ENCODE measurements at places on chromosomes 2 and 18.

GRCh38 chr2:147441182-147441581 lies 403.6 kb upstream of the ACVR2A start:
- DNase-seq: no peak

DNA sequence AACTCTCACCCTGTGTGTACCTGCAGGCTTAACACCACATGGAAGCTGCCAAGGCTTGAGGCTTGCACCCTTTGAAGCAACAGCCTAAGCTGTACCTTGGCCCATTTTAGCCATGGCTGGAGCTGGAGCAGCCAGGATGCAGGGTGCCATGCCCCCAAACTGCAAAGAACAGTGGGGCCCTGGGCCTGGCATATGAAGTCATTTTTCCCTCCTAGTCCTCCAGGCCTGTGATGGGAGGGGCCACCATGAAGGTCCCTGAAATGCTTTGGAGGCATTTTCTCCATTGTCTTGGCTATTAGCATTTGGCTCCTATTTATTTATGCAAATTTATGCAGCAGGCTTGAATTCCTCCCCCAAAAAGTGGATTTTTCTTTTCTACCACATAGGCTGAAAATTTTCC lies 238.4 kb downstream of the CDCA7 start:
- DNase-seq: no peak

- DNase-seq: no peak
Measured at GRCh38 chr18:67789165-67789545, 272.6 kb upstream of the DSEL start.

DNA sequence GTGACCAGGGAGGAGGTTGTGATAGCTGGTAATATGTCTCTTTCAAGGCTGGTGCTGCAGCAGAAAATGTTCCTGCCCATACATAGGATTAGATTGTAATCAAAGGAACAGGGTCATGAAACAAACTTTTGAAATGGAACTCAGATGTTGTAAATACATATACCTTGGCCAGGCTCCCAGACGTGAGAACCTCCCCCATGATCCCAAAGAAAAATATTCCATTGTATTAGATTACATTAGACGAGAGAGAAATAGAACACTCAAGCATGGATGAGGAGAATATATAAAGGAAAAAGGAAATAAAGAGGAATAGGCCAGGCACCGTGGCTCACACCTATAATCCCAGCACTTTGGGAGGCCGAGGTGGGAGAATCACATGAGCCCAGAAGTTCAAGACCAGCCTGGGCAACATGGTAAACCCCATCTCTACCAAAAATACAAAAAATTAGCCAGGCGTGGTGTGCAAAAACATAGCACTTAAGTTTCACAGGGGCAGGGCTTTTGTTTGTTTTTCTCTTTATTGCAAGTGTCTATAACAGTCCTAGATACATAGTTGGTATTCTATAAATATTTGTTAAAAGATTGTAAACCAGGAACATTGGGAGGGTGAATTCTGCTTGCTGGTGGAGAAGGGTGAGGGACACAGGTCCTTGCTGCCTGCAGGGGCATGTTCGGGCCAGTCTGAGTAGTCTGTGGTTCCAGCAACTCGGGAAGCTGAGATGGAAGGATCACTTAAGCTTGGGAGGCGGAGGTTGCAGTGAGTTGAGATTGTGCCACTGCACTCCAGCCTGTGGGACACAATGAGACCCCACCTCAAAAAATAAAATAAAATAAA lies 52.8 kb downstream of the RPL37A start:
- DNase-seq: no peak

DNA sequence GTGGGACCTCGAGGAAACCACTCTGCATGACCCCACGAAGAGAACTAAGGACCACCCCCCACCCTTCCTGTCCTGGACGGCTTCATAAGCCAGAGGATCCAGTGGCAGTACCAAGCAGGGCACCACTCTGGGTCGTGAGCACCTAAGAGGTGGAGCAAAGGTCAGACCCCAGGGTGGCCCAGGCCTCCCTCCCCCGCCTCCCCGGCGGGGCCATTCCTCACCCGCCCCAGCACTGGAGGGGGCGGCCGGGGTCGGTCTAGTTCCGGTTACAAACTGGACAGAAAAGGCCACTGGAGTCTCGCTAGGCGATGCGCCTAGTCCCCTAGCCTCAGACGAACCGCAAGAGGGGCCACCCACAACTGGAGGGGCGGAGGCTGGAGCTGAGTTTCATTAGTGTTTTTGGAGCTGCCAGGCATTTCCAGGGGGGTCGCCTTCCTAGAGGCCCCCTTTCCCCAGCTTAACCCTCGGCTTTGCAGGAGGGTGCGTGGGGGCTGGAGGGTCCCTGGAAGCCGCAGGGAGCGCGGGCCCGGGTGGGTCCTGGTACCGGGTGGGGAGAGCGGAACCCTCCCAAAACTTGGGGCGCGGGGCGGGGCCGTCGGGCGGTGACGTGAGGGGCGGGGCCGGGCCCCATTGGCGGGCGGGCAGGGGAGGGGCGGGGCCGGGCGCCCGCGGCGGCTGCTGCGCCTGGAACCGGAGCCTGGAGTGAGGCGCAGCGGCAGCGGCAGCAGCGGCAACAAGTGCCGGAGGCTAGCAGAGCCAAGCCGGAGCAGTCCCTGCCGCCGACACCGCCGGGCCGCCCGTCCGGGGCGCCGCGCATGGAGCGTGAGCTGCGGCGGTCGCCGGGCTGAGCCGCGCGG lies at the start of gene B3GNT2:
TSS of gene B3GNT2 (plus strand) at position 695 of the 857 bp plus-strand sequence. CDS start 26,106 bp downstream, outside the sequence.
- peak; percentile 91 for DNase-seq

GRCh38 chr2:182023235-182023634 lies 37.6 kb downstream of the PPP1R1C start:
- no peak for DNase-seq

DNA sequence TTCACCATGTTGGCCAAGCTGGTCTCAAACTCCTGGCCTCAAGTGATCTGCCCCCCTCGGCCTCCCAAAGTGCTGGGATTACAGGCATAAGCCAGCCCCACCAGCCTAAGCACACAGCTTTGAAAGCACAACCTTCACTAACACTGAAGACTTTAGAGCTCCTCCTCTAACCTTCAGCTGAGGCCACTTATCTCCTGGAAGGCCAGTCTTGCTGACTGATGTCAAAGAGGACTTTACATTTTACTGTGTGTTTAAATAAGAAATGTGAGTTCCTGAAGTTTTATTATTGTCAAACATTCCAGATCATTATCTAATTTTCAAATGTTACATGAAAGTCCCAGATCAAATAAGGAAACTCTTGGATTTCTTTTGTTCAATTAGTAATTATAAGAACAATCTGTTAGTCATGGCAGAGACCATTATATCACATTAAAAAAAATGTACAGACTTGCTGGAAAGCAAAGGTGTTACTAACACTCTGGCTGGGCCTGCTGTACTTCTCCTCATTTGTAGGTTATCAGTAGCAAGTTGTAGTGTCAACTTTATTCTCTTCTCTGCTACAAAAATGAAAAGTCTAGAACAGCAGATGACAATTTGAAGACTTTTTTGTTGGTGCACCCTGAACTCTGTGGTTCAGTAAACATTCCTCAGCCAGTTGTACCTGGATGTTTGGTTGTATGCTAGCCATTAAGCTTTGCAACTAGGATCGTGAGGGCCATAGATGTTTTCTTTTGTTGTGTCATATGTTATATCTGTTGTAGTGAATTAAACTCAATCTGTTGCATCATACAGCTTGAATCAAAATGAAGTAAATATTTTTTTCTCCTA lies 80.0 kb downstream of the AOX1 start:
- DNase-seq: no peak

- DNase-seq: no peak
Measured at GRCh38 chr2:44200011-44200410, 31.3 kb downstream of the PPM1B start.

DNA sequence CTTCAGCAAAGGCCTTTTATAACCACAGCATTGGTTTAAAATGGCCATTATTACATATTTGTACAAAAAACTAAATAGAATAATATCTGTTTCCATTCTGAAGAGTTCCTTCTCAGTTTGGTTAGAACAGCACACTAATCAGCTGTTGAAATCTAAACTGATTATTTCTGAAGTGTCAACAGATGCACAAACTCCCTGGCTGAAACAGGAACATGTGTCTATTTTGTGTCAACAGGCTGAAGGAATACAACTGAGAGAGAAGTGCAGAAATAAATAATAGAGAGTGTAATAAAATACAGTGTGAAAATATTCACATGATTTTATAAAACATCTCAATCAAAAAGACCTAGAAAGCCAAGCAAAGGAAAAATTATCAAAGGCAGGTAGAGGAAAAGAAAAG lies 29.7 kb downstream of the IKZF2 start:
- DNase-seq: peak; percentile 51

DNA sequence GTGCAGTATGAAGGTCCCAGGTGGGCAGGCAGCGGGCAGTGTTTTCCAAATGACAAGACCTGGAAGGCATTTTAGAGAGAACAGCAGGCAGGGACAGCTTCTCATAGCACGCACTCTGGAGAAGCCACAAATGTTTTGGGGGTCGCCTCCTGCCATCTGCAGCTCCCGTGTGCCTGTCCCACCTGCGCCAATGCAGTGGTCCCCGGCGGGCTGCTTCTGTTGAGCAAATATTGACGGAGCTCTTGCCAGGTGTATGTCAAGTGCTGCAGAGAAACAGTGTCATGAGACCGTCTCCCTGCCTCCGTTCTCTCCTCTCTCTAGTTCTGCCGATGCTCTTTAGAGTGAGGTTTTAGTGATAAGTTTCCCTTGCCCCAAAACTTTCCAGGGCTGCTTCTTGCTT lies 174.8 kb downstream of the LDLRAD4 start:
- no peak for DNase-seq

DNA sequence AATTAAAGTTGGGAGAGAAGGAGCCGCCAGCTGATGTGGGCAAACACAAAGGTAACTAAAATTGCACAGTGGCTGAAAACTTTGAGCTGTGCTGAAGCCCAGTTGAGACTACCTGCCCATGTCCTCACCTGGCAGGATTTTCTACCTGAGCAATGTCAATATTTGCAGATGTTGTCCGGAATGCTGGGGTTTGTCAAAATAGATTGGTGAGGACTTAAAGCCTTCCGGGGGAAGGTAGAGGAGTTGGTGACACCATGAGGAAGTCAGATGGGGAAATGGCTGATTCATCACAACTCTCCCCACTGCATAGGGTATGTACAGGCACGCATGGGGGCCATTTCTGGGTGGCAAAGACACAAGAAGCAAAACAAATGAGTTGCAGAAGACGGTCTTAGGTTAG lies 114.9 kb downstream of the ALK start:
- DNase-seq: no peak

- DNase-seq: peak; percentile 83
Measured at GRCh38 chr2:143162123-143162837, 33.1 kb downstream of the ARHGAP15 start.

DNA sequence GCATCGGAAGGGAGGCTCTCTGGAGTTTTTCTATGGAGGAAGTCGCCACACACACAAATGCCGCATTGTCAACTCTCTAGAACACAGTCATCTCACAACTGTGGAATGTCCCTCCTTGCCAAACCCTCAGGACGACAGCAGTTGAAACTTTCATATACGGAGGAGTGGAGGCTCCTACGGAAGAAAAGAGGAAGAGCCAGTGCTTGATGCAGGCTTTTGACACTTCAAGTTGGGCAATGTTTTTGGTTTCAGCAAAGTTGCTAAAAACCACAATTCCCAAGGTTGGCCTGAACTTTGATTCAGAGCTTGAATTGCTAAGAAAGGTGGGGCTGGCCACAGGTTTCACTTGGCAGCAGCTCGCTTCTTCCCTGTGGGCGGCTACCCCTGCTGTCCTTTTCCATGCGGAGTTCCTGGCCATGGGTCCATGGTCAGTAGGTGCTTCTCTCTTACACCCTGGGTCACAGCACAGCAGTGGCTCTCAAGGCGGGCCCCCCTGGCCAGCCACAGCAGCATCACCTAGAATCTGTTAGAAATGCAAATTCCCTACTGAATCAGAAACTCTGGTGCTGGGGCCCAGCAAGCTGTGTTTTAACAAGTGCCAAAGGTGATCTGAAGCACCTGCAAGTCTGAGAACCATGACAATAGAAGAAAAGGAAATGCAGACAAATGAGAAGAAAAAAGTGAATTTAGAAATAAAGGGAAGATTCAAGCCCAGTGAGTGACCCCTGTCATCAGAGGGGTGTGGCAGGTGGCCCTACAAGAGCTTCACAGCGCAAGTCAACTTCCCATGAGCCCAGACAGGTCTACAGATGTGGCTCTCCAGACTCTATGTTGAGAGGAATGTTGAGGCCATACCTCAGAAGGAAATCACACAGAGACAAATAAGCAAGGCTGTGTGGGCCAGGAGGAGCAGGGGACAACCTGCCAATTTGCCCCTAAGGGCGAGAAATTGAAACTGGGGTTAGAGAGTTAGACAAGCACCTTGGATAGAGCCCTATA lies 856.4 kb downstream of the RNF144A start:
- peak; percentile 63 for DNase-seq

DNA sequence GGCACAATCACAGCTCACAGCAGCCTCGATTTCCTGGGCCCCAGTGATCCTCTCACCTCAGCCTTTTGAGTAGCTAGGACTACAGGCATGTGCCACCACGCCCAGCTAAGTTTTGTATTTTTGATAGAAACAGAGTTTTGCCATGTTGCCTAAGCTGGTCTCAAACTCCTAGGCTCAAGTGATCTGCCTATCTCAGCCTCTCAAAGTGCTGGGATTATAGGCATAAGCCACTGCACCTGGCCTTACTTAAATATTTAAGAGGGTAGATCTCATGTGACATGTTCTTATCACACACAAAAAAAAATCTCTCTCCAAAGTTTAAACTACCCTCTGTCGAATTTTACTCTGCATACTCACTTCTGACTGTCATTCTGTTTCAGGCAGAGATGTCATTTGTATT lies 75.4 kb upstream of the CHRNA1 start:
- DNase-seq: no peak

DNA sequence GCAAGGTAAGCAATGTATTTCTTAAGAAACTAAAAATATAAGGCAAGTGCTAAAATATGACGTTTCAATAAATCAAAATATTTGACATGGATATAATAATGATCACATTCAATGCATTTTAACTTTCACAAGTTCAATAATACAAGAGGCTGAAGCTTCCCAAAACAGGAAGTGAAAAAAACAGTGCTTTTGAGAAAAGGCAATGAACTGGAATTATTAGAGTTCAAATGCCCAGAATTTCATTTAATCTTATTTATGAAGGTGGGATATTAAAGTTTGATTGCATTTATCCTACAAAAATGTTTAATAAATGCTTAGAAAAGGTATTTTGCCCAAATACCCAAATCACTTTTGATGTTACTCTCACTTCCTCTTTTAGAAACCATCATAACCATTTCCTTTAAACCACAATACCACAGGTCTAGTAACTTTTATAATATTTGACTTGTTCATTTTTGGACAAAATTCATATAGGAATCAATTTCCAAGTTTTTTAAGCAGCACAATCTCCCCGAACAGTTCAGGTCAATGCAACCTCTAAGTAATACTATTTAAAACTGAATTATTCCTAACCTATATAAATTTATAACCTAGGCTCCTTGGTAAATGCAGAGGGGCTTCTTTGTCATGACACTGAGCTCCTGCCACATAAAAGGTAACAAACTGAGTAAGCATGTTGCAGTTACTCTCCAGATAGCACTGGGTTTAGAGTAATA lies 2.1 kb downstream of the NCKAP1 start:
- DNase-seq: peak; percentile 20

GRCh38 chr2:238895891-238896600 lies 48.2 kb downstream of the TWIST2 start:
- no peak for DNase-seq

- peak; percentile 37 for DNase-seq
Measured at GRCh38 chr2:37851428-37851827, 73.7 kb upstream of the RMDN2 start.

GRCh38 chr2:219247678-219248642 lies 2.7 kb downstream of the STK16 start:
- DNase-seq: peak; percentile 56

All from hematopoietic multipotent progenitor cell treated with erythropoietin and hydrocortisone succinate and interleukin-3 and kit ligand, for 6 days (in vitro differentiated cells).